ENCODE measurements at places on chromosomes 1 and 21.

DNA sequence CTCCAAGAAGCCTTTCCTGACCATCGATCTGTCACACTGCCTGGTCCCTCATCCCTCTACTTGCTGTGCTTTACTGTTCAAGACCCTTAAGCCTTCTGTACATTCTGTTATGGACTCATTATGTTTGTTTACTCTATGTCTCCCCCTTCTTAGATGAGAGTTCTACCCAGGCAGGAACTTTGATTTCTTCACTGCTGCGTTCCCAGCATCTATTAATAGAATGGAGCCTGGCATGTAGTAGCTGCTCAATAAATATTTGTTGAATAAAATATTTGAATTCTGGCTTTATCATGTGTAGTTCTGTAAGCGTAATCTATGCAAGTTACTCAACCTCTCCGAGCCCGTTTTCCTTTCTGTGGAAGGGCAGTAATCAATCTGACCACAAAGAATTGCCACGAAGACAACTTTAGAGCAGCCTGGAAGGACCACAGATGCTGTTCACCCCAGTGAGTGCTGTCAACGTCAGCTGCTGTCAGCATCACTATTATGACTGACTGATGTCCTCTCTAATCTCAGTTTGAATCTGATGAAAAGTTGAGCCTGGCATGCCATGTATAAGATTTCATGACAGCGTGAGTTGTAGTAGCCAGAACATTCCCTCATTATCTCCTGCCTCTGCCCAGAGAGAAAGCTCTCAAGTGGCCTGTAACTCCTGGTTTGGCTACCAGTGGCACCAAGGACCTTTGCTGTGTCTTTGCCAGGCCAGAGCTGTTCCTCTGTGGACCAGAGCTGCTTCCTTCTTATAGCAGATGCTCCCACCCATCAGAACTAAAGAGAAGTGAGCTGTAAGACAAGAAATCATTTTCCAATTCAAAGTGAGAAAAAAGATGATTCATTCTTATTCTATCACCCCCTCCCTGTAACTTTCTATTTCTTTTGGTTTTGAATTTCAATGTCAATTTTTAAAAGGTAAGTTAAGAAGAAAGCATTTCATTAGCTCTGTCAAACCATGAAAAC lies 94.5 kb downstream of the PRDM2 start:
- DNase-seq, result no peak

GRCh38 chr21:36719614-36720013 lies 20.7 kb downstream of the SIM2 start:
- DNase-seq, result no peak

DNA sequence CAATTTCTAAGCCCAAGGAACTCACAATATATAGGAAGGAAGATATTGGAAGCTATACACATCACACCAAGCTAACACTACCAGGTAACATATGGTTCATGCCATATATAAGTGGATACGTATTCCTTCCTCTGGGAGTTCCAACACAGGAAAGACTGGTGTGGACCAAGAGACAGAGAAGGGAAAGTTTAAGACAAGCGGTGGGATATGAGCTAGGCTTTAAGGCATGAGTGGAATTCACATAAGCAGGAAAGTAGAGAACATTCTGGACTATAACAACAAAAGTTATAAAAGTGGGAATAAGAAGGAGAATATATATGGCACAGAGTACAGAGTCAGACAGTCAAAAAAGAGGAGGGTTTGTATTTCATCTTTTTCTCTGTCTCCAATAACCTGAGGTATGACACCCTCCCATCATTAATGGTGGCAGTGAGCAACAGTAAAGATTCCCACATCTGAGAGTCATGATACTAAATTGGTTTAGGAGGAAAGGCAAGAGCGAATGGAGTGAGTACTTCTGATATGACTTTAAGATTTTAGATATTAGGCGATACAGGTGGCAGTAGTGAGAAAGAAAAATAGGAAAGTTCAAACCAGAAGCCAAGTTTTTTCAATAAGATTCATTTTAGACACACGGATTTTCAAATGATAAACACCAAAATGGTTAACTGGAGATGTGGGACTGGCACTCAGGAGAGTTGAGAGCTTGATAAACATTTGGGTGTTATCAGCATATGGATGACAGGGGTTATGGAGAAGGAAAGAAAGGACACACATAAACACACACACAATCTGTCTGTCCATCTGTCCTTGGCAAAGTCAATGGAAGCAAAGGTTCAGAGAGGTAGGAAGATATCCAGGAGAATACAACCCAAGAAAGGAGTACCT lies 87.4 kb upstream of the TTC39A start:
- peak; percentile 61 for DNase-seq

- no peak for DNase-seq
These were observed 35.8 kb downstream of the OLFML2B start for GRCh38 chr1:161987872-161988271.

GRCh38 chr1:205535866-205536758 lies 31.6 kb downstream of the CDK18 start:
- DNase-seq, result no peak

GRCh38 chr1:218665221-218665620 lies 320.1 kb downstream of the TGFB2 start:
- peak; percentile 84 for DNase-seq

DNA sequence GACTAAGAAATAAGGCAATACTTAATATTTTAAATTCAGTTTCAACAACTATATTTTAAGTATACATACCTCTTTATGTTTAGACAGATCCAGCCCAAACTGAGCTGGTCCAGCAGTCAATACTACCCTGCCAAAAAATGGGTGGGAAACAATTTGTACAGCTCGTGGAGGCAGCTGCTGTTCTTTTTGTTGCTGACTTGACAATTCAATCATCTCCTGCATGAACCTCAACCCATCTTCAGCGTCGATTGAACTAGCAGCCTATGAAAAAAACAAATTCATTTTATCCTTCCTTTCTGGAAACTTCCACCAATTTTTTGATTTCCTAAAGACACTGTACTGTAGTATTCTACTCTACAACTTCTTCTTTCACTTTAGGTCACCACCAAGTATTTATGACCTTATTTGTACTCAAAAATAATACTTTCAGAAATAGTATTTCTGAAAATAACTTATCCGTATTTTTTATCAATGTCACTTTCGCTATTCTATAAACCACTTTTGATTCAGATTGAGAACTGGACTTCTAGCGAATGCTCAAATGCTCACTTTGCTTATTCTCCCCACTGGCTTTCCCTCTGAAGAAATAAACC lies 46.5 kb downstream of the EDEM3 start:
- no peak for DNase-seq

- no peak for DNase-seq
These were observed 160.2 kb downstream of the PRDM16 start for GRCh38 chr1:3229081-3229725.

GRCh38 chr1:170096806-170097340 lies 22.4 kb upstream of the KIFAP3 start:
- no peak for DNase-seq

- no peak for DNase-seq
These were observed 33.5 kb downstream of the EPHX1 start for GRCh38 chr1:225843426-225843795.

DNA sequence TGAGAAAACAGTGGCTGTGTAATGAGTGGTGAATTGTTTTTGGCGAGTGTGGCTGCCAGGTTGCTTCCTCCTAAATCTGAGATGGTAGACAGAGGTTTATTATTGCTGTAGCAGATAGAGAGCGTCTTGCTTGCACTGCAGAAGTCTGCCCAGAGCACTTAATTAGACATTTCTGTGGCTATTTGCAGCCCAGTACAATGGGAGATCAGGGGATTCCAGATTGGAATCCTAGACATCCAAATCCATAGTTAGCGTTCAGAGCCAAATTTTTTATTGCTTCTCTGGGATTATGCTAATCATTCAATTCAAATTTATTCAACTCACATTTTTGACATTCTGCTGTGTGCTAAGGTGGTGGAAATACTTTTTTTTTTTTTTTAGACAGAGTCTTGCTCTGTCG lies 30.0 kb downstream of the KIF26B start:
- no peak for DNase-seq

- no peak for DNase-seq
These were observed 4.3 kb downstream of the GJB3 start for GRCh38 chr1:34785231-34785874.

- DNase-seq, result no peak
These were observed 48.3 kb downstream of the ARID4B start for GRCh38 chr1:235279694-235280093.

- no peak for DNase-seq
These were observed 101.3 kb upstream of the C8B start for GRCh38 chr1:57066980-57067610.
